ENCODE measurements at places on chromosomes 3 and 15.

- no peak for DNase-seq
Observed at GRCh38 chr3:19489936-19490335, 341.6 kb downstream of the KCNH8 start.

GRCh38 chr15:50576166-50576565 lies 29.7 kb upstream of the USP50 start:
- DNase-seq: no peak

- DNase-seq: no peak
Observed at GRCh38 chr3:158148218-158148617, 38.3 kb downstream of the RSRC1 start.

- no peak for DNase-seq
Observed at GRCh38 chr15:45653702-45654424, 19.0 kb downstream of the SQOR start.

GRCh38 chr3:134330883-134331810 lies 43.1 kb downstream of the AMOTL2 start:
- no peak for DNase-seq

- DNase-seq: peak; percentile 71
Observed at GRCh38 chr3:27666708-27667107, 55.4 kb downstream of the EOMES start.

- DNase-seq: no peak
Observed at GRCh38 chr3:128559486-128560225, 66.7 kb upstream of the GATA2 start.

GRCh38 chr15:80659375-80659774 lies 35.7 kb upstream of the ABHD17C start:
- no peak for DNase-seq

DNA sequence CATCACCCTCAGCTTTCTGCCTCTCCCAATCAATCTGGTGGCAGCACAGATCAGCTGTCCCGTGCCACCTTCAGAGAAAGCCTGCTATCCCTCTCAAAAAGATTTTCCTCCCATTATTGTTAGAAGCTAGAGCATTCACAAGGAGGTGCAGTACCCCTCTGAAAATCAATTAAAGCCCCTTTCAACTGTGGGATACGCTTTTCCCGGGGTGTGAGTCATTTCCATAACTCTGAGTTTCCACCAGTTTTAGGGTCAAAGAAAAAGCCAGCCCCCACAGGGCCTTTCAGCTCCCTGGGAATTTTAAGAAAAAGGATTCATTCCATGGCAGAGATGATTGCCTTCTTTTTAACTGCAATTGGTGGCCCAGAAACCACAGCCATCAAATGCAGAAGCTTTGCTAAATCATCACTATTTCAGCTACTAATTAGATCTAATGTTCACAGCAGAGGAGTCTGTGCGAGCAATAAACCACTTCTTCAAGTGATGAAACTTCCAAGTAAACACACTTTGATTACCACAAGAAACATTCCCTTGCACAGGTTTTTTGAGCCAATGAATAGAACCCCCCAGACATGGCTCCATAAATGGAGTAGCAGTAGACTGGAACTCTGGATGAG lies 270.0 kb upstream of the TPRG1 start:
- DNase-seq: no peak

DNA sequence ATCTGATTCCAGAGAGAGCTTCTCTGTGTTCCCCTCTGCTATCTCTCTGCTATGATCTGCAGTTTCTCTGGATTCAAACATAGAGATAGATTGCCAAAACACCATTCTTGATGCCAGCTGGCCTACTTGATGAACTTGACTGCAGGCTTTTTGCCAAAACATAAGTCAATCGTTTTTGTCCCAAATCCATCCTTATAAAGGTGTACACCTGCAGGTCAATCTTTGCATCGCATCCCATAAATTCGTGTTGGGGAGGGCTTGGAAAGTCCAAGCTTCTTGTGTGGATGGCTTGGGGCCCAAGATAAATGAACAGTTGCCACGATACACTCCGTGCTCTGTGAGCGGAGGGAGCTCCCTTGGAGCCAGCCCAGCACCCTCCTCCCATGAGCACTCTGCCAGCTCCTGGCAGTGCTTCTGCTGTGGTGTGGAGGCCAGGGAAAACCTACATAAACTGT lies 2.7 kb downstream of the CERS3 start:
- no peak for DNase-seq

DNA sequence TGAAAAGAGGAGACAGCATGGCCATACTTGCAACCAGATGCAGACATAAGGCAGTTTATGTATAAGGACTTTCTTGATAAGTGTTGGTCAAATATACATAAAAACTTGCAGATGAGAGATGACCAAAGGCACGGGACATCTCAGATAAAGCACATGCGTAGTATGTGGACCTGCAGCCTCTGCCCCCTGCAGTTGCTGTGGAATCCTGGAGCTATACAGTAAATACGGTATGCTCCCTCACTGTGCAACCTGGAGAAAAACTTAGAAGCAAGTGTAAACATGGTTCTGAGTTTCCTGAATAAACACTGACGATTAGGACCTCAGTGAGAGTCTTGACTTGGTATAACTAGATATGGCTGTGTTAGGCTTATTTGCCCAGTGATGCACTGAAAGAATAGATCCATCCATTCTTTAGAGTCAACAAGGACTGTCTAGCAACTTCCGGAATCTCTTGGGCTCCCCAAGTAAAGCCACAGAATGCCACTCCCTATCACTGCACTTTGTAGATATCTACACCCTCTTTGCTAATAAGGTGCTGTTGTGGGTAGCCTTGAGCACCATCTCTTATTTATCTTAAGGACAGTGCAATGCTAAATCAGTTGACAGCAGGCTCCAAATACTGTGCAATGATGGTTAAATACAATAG lies 40.2 kb downstream of the GJD2 start:
- DNase-seq: no peak

GRCh38 chr15:94547711-94548110 lies 316.4 kb downstream of the MCTP2 start:
- DNase-seq: no peak

DNA sequence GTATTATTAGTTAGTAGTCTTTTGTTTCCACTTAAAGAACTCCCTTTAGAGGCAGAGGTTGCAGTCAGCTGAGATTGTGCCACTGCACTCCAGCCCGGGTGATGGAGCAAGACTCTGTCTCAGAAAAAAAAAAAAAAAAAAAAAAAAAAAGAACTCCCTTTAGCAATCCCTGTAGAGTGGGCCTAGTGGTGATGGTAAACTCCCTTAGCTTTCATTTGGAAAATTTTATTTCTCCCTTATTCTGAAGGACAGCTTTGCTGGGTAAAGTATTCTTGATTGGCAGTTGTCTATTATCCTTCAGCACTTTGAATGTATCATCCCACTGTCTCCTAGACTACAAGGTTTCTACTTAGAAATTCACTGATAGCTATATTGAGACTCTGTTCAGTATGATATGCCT lies 46.0 kb downstream of the RPL39L start:
- no peak for DNase-seq

GRCh38 chr3:87867001-87867400 lies 191.8 kb downstream of the CGGBP1 start:
- no peak for DNase-seq

DNA sequence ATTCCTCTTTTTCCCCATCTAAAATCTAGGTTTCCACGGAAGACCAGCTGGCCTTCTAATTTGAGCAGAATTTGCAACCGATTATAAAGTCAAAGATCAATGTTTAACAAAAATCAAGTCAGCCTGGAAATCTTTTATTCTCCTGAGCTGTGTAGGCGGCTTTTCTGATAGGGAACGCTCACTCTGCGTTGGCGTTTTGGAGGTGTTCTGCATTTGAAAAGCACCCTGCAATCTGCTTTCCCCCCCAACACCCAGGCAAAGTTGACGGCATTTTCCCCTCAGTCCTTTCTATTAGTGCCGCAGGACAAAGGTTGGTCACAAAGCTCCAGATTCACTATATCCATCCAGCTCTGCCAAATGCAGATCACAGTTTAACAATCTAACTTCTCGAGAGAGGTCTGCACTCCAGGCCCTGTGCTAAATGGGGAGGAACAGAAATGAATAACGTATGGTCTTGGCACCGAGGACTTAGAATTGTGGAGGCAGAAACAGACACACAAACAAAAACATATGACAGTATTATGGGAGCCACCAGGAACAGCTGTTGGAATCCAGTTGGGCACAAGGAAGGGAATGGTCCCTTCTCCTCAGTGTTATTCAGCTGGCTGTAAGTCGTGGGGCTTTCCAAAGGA lies 50.4 kb upstream of the LARS2 start:
- peak; percentile 38 for DNase-seq

- no peak for DNase-seq
Observed at GRCh38 chr3:51163051-51163450, 222.0 kb upstream of the MANF start.

DNA sequence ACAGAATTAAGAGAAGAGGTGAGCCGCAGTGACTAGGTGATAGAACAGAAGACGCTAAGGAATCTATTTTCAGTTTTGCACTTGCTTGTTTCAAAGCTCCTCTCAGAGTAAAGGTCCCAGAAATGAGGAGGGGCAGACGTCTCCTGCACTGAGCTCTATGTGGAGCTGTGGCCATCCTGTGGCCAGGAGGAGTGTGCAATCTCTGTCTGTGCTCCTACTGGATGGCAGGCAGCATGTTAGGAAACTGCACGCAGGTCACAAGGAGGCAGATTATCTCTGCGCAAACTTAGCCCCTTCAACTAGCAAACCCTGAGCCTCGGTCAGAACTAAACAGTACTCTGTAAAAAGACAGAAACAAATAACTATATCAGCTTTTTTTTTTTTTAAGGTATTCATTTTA lies 31.1 kb upstream of the PPIB start:
- no peak for DNase-seq

- DNase-seq: no peak
Observed at GRCh38 chr3:143856252-143856970, 8.1 kb upstream of the SLC9A9 start.

DNA sequence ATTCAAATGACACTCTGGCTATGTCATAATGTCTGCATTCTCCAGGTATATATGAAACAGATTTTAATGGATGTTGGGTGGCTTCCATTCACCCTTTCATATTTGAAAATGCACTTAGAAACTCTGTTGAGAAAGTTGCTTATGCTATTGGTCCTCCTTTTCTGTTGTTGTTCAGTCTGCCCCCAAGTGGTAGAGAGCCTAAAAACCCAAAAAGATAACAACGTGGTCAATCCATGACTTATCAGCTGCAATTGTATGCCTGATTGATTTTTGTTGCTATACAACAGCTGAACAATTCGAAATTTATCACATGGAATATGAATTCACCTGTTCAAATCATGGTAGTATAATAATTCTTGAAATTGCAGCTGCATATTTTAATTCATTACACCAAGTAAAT lies 279.8 kb downstream of the ROBO2 start:
- DNase-seq: peak; percentile 12

DNA sequence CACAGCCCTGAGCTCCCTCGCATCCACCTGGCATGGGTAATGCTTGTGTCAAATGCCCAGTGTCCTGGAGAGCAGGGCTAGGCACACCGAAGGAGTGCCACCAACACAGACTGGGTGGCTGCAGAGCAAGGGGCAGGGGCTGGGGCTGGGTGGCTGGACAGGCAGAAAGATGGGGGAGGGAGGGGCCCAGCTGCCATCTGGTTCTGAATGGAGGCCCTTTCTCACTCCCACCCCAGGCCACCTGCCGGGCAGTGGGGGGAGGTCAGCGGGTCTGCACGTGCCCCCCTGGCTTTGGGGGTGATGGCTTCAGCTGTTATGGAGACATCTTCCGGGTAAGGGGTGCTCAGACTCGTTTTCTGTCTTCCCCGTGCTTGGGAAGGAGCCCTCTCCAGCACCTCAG lies 17.0 kb downstream of the STAB1 start:
- no peak for DNase-seq

GRCh38 chr3:151282921-151283320 lies 4.6 kb upstream of the P2RY14 start:
- DNase-seq: peak; percentile 51

DNA sequence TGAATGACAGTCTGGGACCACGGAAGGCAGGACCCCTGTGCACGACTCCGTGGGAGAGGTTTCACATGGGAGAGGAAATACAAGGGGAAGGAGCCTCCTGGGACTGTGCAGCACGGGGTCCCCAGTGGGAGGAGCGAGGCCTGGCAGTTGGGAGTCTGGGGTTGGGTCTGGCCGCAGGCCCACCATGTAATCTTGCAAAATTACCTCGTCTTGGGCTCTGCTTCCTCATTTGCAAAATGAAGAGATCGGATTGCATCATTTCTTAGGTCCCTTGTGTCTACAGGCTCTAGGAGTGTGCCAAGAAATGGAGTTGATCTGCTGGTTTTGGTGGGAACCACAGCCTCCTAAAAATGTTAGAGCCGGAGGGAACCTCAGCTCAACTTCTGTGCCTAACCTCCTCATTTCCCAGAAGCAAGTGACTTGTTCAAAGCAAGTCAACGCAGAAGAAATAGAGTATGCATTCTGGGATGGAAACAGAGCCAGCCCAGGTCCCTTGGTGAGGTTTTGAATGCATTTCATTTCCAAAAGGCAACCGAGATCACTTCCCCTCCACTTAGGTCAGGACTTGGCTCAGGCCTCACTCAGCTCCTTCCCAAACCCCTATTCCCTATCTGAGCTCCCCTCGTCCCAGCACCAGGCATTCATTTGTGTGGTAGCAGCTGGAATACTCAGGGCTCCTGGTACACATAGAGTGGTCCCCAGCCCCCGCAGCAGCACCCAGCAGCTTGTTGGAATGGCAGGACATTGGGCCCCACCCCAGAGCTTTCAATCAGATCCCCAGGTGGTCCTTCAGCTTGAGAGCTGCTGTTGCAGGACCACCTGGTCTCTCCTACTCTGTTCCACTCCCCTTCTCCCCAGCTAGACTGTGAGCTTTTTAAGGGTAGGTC lies 267.7 kb downstream of the XXYLT1 start:
- DNase-seq: no peak

DNA sequence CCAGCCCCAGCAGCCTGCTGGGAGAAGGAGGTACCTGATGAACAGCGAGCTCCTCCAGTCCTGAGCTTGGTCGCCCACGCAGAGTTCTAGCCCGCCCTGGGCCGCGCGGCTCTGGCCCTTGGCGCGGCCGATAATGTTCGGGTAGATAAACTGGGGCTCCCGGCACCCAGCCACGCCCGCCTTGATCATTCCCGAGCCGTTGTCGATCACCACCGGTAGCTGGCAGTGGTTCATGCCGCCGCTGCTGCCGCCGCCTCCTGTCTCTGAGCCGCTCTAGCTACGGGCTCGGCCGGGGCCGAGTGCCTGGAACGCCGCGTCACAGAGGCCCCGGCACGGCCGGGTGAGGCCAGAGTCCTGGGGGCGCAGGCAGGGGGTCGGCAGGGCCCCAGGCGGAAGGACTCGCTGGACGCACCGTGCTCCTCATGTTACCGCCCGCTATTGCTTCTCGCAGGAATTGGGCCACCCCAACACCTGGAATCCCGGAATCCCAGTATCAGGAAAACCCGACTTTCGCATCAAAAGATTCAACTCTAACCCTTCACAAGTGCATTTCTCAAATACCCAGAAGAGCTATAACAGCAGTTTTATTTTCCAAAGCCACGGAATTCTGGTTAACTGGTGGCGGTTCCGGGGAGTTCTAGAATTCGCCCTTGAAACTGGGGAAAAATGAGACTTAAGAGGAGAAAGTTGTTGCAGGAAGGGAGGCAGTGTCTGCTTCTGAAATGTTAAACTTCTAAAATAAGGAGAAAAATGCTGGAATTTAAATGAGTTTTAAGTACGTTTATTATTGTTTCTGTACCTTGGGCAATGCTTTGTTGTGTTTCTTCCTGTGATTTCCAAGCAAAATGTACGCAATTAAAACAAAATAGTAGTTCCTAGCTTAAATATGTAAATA lies at the start of gene ACTRT3:
Gene ACTRT3, minus strand, starts transcription at position 275 of the 895 bp plus-strand sequence. Its CDS starts 41 bp downstream, at position 234.
- DNase-seq: peak; percentile 77

Measured in iPS-NIHi11 (cell line).